ENCODE measurements at places on chromosomes 12 and 14. TPM values are rescaled to one million over a fixed set of nuclear protein-coding genes. Genes with fewer than 3 reads are reported as not detected.

The FAM181A gene
- not detected for total RNA-seq

The ZFHX2 gene
- total RNA-seq: 19.4 TPM

The NUP107 gene
- 142 TPM for total RNA-seq

The MAX gene
- total RNA-seq: 65.7 TPM

The FICD gene
- total RNA-seq: 4.6 TPM

The AKAP3 gene
- 1.3 TPM for total RNA-seq

The NGB gene
- 0.11 TPM for total RNA-seq

The SOAT2 gene
- total RNA-seq: not detected

The CDK17 gene
- 28.8 TPM for total RNA-seq

The WSCD2 gene
- 0.92 TPM for total RNA-seq

The ADCY4 gene
- total RNA-seq: 0.53 TPM

The DDN gene
- total RNA-seq: 0.39 TPM

The OR6C2 gene
- total RNA-seq: not detected

The PRDM4 gene
- total RNA-seq: 24.4 TPM

The FGF23 gene
- total RNA-seq: 0.24 TPM

DNA sequence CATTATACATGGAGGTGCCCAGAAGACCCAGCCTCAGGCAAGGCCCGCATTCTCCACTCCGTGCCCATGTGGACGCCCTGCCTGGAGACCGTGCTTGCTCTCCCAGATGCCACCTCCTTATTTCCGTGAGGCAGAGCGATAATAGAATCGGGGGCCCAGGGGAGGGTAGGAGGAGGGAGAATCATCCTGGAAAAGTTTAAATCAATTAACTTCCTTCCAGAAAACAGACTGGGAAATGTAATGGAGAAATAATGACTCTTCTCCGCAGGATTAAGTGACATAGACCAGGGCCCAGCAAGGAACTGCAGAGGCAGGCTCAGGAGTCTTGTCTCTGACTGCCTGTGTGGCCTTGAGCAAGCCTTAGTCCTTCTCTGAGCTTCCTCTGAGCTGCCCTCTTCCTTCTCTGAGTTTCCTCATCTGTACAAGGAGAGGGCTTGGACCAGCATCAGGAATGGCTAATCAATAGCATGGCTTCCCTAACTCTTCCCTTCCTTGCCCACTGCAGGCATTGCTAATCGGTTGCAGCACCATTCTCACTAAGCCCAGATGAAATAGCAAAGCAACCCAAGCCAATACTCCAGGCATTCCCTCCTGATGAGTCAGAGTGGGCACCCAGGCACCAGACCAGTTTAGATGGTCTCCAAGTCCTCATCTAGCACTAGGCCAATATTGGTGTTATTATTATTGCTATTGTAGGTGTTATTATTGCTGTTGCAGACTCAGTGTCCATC, 11.3 kb upstream of the FAM222A start:
- H3K27ac ChIP-seq: no peak overlapping the region
- no peak overlapping the region for H3K4me3 ChIP-seq
- no peaks in the 10 kb centered on the region for H3K36me3 ChIP-seq

- no peaks in the 10 kb centered on the region for H3K27me3 ChIP-seq
- peaks cover 2% of the 10 kb centered on the region for H3K4me1 ChIP-seq
- H3K36me3 ChIP-seq: no peaks in the 10 kb centered on the region
- DNase-seq: no peak
- H3K27ac ChIP-seq: no peak overlapping the region
Observed at GRCh38 chr14:84826294-84826693, 703.6 kb upstream of the FLRT2 start.

GRCh38 chr12:16610743-16611142, 4.8 kb upstream of the LMO3 start:
- H3K27me3 ChIP-seq: peaks cover 5% of the 10 kb centered on the region
- no peak for DNase-seq
- H3K4me3 ChIP-seq: peak overlapping the region; percentile 72
- no peak overlapping the region for H3K27ac ChIP-seq
- H3K36me3 ChIP-seq: no peaks in the 10 kb centered on the region
- peaks cover 5% of the 10 kb centered on the region for H3K4me1 ChIP-seq

GRCh38 chr12:21613931-21614330, 9.3 kb upstream of the GYS2 start:
- DNase-seq: no peak
- H3K36me3 ChIP-seq: no peaks in the 10 kb centered on the region
- no peak overlapping the region for H3K27ac ChIP-seq
- no peaks in the 10 kb centered on the region for H3K27me3 ChIP-seq

DNA sequence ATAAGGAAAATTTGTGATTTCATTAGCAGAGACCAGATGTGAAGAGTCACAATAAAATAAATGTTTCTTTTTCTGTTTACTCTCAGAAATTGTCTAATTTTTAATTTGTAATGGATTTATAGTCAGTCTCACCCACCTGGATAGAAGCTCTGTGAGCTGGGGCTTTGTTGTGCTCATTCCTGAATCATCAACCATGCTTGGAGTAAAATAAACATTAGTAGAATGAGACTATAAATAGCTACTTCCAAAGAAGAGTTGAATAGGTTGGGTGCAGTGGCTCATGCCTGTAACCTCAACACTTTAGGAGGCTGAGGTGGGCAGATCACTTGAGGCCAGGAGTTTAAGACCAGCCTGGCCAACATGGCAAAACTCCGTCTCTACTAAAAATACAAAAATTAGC, 185.3 kb upstream of the FBXO33 start:
- no peaks in the 10 kb centered on the region for H3K27me3 ChIP-seq
- H3K4me1 ChIP-seq: no peaks in the 10 kb centered on the region
- no peak overlapping the region for H3K4me3 ChIP-seq
- H3K27ac ChIP-seq: no peak overlapping the region

GRCh38 chr12:96425951-96426350, 25.7 kb upstream of the CDK17 start:
- H3K4me3 ChIP-seq: no peak overlapping the region
- no peaks in the 10 kb centered on the region for H3K27me3 ChIP-seq
- H3K36me3 ChIP-seq: no peaks in the 10 kb centered on the region
- no peaks in the 10 kb centered on the region for H3K4me1 ChIP-seq
- H3K27ac ChIP-seq: no peak overlapping the region

- no peak overlapping the region for H3K27ac ChIP-seq
- H3K4me3 ChIP-seq: no peak overlapping the region
- H3K36me3 ChIP-seq: no peaks in the 10 kb centered on the region
- no peaks in the 10 kb centered on the region for H3K4me1 ChIP-seq
- peaks cover 4% of the 10 kb centered on the region for H3K27me3 ChIP-seq
Observed at GRCh38 chr14:92902191-92902590, 20.8 kb upstream of the CHGA start.

- peaks cover 11% of the 10 kb centered on the region for H3K27me3 ChIP-seq
- H3K4me3 ChIP-seq: no peak overlapping the region
- H3K27ac ChIP-seq: no peak overlapping the region
- H3K4me1 ChIP-seq: no peaks in the 10 kb centered on the region
- no peak for DNase-seq
Observed at GRCh38 chr14:37617864-37618365, 22.5 kb downstream of the TTC6 start.

- no peaks in the 10 kb centered on the region for H3K36me3 ChIP-seq
- DNase-seq: peak; percentile 68
- peak within 1 kb of the TSS; percentile 63 for H3K4me3 ChIP-seq
- no peak within 1 kb of the TSS for H3K27ac ChIP-seq
Observed at GRCh38 chr12:109833307-109834189, at the start of gene TRPV4. Gene TRPV4 (minus strand): TSS chr12:109833398. CDS start chr12:109814796, 18,602 bp downstream.

- H3K27ac ChIP-seq: no peak overlapping the region
- H3K36me3 ChIP-seq: peaks cover 5% of the 10 kb centered on the region
- DNase-seq: no peak
Observed at GRCh38 chr12:113271853-113272561, 50.7 kb downstream of the TPCN1 start.

GRCh38 chr14:100470523-100470897, 116.7 kb downstream of the BEGAIN start:
- H3K27me3 ChIP-seq: no peaks in the 10 kb centered on the region
- peaks cover 5% of the 10 kb centered on the region for H3K4me1 ChIP-seq
- no peaks in the 10 kb centered on the region for H3K36me3 ChIP-seq
- H3K4me3 ChIP-seq: no peak overlapping the region

DNA sequence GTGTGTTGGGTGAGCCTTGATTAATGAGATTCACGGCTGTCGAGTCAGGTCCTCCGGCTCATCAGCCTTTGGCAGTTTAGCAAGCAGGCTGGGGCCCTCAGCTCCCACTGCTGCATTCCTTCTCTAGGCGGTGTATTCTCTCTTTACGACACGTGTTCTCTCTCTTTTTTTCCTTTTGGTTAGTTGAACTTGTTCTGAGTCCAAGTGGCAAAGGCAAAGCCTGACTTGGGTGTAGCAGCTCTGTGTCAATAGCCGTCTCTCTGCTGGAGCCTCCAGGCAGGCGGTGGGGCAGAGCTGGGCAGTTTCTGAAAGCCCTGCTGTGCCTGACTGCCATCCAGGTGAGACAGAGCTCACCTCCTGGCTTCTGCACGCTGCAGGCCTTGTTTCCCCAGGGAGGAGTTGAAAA, 46.6 kb downstream of the SUSD6 start:
- peak; percentile 46 for DNase-seq
- no peaks in the 10 kb centered on the region for H3K27me3 ChIP-seq
- H3K36me3 ChIP-seq: no peaks in the 10 kb centered on the region

- H3K4me1 ChIP-seq: no peaks in the 10 kb centered on the region
- H3K27me3 ChIP-seq: no peaks in the 10 kb centered on the region
- no peak overlapping the region for H3K27ac ChIP-seq
- peak; percentile 19 for DNase-seq
- no peak overlapping the region for H3K4me3 ChIP-seq
Observed at GRCh38 chr14:102493585-102493984, 16.0 kb downstream of the ANKRD9 start.

GRCh38 chr14:60972295-60972694, 8.6 kb downstream of the TRMT5 start:
- no peak for DNase-seq
- H3K27me3 ChIP-seq: no peaks in the 10 kb centered on the region
- H3K36me3 ChIP-seq: peaks cover 30% of the 10 kb centered on the region
- H3K4me1 ChIP-seq: no peaks in the 10 kb centered on the region

- H3K27ac ChIP-seq: no peak overlapping the region
- DNase-seq: no peak
- no peaks in the 10 kb centered on the region for H3K27me3 ChIP-seq
- H3K4me1 ChIP-seq: peaks cover 6% of the 10 kb centered on the region
- no peak overlapping the region for H3K4me3 ChIP-seq
- no peaks in the 10 kb centered on the region for H3K36me3 ChIP-seq
Observed at GRCh38 chr12:79086541-79087296, 222.1 kb downstream of the SYT1 start.

DNA sequence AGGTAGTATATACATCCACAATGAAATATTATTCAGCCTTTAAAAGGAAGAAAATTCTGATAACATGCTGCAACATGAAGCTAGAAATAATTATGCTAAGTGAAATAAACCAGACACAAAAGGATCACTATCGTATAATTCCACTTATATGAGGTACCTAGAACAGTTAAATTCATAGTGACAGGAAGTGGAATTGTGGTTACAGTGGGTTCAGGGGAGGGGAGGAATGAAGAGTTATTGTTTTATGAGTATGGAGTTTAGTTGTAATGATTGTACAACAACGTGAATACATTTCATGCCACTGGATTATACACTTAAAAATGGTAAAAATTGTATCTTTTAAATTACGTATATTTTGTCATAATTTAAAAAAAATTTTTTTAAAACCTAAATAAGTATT, 21.0 kb downstream of the EEA1 start:
- H3K27me3 ChIP-seq: no peaks in the 10 kb centered on the region
- H3K4me3 ChIP-seq: no peak overlapping the region
- H3K36me3 ChIP-seq: peaks cover 10% of the 10 kb centered on the region
- no peaks in the 10 kb centered on the region for H3K4me1 ChIP-seq
- H3K27ac ChIP-seq: no peak overlapping the region
- DNase-seq: no peak

DNA sequence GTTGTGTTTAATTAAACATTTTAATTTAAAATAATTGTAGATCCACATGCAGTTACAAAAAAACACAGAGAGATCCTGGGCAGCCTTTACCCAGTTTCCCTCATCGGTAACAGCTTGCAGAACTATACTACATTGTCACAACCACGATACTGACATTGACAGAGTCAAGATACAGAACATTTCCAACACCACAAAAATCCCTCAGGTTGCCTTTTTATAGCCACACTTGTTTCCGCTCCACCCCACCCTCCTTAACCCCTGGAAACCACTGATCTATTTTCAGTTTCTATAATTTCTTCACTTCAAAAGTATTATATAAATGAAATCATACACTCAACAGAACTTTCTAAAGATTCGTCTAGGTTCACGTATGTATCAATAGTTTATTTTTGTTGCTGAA, 458.8 kb upstream of the SOX5 start:
- DNase-seq: no peak
- H3K27me3 ChIP-seq: no peaks in the 10 kb centered on the region
- H3K36me3 ChIP-seq: no peaks in the 10 kb centered on the region
- H3K4me3 ChIP-seq: no peak overlapping the region
- peaks cover 3% of the 10 kb centered on the region for H3K4me1 ChIP-seq

GRCh38 chr14:74963178-74963704, 7.8 kb upstream of the PGF start:
- no peak overlapping the region for H3K27ac ChIP-seq
- no peaks in the 10 kb centered on the region for H3K4me1 ChIP-seq
- no peak overlapping the region for H3K4me3 ChIP-seq
- no peaks in the 10 kb centered on the region for H3K36me3 ChIP-seq
- H3K27me3 ChIP-seq: no peaks in the 10 kb centered on the region

GRCh38 chr12:42729535-42729900, 140.0 kb upstream of the PRICKLE1 start:
- DNase-seq: no peak
- peaks cover 6% of the 10 kb centered on the region for H3K36me3 ChIP-seq
- no peak overlapping the region for H3K27ac ChIP-seq
- no peak overlapping the region for H3K4me3 ChIP-seq
- no peaks in the 10 kb centered on the region for H3K4me1 ChIP-seq

DNA sequence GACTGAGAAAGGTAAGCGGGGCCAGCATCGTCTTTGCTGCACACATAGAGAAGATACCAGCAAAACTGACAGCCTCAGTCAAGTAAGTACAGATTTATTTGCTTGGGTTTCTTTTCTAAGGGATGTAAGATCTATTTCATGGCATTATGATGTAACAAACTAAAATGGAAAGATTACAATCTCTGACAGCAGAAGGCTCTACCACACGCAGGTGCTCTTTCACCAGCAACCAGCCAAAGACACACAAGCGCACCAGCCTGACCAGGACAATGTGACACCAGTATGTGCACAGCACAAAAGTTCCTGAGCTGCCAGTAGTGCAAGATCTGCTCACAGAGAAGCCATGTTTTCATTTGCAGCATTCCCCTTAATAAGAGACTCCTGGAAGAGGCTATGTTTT, 311.1 kb downstream of the MED13L start:
- no peak overlapping the region for H3K27ac ChIP-seq
- H3K4me1 ChIP-seq: no peaks in the 10 kb centered on the region
- H3K27me3 ChIP-seq: no peaks in the 10 kb centered on the region
- H3K36me3 ChIP-seq: peaks cover 60% of the 10 kb centered on the region
- no peak overlapping the region for H3K4me3 ChIP-seq

DNA sequence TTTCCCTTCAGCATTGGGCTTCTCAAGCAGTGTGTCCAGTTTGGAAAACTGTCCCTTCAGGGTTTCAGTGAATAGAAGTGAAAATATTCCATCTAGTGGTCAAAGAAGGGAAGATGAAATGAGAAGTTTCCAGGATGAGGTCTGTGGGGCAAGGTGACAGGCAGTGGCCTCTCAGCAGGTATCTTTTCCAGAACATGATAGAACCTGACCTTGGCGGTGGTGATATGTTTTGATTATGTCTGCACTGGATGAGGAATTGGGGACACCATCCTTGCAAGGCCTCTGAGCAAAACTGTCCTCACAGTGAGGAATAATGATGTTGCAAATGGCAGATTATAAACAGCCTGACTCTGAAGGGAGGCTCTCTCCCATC, 4.7 kb downstream of the GPX2 start:
- no peaks in the 10 kb centered on the region for H3K4me1 ChIP-seq
- H3K27me3 ChIP-seq: no peaks in the 10 kb centered on the region
- no peak overlapping the region for H3K4me3 ChIP-seq
- no peaks in the 10 kb centered on the region for H3K36me3 ChIP-seq

All from H9 (cell line).